ENCODE measurements at places on chromosomes 4 and X. TPM values are rescaled to one million over a fixed set of nuclear protein-coding genes. Genes with fewer than 3 reads are reported as not detected.

The LDOC1 gene
- 5.6 TPM for total RNA-seq

The CYLC1 gene
- total RNA-seq, result not detected

GRCh38 chr4:74548561-74548960, 103.6 kb downstream of the AREG start:
- no peak for DNase-seq

DNA sequence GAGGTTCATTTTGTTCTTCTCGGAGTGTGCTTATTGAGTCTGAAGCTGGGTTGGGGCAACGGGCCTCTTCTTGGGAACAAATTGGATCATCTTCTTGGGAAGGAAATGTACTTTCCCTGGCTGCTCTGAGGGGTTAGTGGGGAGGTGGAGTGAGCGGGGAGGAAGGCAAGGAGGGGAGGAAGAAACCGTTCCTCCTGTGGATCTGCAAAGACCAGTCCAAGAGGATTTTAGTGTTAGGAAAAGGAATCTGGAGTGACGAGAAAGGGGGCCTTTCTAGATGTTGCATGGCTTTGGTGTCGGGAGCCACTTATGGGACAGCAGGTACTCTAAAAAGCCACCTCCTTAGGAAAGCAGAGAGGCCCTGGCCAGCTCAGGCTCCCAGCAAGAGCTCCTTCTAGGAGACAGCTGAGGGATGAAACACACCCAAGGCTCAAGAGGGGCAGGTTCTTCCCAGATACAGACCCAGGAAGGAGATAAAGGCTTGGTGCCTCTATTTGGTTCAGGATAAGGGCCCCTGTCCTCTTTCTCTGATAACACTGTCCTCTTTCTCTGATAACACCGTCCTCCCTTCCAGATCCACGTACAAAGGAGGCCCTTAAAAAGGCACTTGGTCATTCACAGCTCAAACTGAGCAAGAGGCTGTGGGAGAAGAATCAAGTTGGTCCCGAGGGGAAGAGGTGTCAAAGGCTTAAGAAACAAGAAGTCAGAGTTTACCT, 451 bp downstream of the SOD3 start:
- DNase-seq, result no peak

DNA sequence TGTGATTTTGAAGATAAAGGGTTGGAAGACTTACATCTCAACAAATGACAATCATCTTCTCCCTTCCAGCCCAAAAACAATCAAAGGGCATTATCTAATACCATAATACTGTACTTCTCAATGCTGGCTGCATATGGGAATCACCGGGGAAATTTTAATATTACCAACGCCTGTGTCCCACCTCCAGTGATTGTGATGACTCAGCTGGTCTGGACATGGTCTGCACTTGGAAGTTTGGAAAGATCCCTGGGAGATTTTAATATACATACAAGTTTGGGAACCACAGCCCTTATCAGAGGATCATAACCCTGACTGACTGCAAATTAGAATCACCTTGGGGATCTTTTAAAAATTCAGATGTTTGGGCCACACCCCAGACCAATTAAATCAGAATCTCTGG, 29.9 kb downstream of the ARL13A start:
- no peak for DNase-seq

- DNase-seq, result no peak
Measured at GRCh38 chr4:108371282-108371681, 202.6 kb upstream of the LEF1 start.

DNA sequence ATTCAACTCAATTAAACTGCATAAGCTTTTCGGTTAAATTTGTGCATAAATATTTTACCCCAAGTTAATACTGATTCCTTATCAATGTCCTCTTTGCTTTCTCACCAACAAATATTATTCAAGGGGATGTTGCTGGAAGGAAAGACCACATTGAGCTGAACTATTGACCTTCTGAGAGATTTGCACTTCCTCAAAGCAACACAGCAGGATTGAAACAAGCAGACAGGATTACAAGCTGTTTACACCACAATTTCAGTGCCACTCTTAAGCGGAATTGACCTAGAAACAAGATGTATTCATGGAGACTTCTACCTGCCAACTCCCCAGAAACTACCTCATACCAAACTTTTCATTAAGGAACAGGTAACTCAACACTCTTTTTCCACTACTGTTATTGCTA, 96.5 kb upstream of the DUSP21 start:
- DNase-seq, result no peak
